ENCODE measurements at places on chromosomes 11 and 22.

- no peak for DNase-seq
Observed at GRCh38 chr22:19641983-19642451, 72.3 kb upstream of the SEPTIN5 start.

DNA sequence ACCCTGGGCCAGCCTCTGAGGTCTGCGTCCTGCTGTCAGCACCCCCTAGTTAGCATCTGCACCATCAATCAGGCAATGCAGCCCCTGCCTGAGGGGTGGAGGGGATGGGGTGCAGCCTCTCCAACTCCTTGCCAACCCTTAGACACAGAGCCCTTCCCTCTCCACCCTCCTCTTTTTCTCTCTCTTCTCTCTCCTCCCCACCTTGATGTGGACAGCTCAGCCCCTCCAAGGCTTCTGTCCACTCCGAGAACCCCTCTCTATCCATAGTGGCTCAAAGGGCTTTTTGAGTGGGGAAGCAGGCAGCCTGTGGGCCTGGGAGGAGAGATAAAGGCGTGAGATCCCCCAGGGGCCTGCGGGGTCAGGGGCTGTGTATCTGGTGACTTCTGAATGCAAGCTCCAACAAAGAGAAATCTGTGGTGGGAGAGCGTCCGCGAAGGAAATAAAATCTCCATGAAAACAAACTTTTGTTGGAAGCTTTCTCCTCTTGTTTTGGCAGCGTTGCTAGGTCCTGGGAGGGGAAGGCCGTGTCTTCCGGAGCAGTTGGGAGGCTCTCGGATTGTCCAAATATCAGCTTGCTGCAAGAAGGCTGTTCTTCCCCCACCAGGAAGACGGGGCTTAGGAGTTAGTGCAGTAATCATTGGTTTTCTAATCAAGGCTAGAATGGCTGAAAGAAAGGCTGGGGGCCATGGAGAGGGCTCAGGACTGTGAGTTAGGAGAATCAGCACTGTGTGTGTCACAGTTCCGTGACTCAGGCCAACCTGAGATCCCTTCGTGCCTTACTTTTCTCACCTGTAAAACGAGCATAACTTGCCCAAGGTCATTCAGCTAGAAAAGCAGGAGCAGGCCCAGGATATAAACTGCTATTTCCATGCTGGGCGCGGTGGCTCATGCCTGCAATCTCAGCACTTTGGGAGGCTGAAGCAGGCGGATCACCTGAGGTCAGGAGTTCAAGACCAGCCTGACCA, 50.3 kb downstream of the PKNOX2 start:
- peak; percentile 47 for DNase-seq

DNA sequence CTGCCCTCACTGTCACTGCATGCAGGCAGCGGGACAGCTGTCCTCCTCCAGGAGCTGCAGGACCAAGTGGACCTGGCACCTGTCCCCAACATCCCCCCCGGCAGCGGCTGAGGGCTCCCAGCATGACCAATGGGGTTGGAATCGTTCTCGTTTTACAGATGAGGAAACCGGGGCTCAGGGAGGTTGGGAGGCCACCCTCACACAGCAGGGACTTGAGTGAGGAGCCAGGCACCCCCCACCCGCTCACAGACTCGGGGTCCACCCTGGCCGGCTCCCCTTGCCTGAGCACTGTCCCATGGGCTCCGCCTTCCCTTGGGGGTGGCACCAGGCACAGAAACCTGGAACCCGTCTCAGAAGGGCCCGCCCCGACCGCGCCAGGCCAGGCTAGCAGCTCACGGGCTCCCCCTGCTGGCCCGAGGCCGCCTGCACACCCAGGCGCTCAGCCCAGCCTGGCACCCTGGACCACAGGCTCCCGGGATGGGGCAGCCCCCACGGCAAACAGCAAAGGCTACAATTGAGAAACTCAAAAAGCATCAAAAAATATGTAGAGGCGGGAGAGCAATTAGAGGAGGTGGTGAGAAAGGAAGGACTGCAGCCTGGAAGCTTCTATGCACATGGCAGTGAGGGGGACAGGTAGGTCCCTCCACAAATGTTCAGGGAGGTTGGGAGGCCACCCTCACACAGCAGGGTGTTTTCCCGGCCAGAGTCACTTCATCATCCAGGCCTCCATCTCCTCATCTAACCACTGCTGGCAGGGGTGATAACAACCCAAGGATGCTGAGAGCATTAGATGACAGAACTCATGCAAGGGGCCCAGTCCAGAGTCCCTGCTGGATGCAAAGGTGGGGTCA, 12.8 kb downstream of the MACROD1 start:
- DNase-seq: peak; percentile 76

DNA sequence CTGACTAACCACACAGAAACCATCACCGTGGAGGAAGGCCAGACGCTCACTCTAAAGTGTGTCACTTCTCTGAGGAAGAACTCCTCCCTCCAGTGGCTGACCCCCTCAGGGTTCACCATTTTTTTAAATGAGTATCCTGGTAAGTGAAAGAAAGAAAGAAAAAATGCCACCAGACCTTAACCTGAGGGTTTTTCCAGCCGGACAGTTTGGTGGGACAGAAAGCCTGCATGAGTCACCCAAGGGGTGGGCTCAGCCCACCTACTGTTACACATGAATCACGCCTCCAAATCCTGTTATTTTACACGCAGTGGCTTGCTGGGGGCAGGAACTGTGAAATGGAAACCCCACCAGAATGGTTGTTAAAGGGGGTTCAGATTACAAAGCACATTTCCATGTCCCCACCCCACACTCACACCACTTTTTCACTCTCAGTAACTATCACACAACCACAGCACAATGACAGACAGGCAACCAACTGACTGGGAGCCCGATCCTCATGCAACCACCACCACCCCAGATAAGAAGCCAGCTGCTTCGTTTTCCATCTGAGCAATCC, 11.9 kb downstream of the CRTAM start:
- no peak for DNase-seq

- DNase-seq: no peak
Observed at GRCh38 chr11:6778518-6778917, 4.3 kb upstream of the OR2AG1 start.

GRCh38 chr11:131025020-131025419, 108.7 kb upstream of the SNX19 start:
- DNase-seq: peak; percentile 61

DNA sequence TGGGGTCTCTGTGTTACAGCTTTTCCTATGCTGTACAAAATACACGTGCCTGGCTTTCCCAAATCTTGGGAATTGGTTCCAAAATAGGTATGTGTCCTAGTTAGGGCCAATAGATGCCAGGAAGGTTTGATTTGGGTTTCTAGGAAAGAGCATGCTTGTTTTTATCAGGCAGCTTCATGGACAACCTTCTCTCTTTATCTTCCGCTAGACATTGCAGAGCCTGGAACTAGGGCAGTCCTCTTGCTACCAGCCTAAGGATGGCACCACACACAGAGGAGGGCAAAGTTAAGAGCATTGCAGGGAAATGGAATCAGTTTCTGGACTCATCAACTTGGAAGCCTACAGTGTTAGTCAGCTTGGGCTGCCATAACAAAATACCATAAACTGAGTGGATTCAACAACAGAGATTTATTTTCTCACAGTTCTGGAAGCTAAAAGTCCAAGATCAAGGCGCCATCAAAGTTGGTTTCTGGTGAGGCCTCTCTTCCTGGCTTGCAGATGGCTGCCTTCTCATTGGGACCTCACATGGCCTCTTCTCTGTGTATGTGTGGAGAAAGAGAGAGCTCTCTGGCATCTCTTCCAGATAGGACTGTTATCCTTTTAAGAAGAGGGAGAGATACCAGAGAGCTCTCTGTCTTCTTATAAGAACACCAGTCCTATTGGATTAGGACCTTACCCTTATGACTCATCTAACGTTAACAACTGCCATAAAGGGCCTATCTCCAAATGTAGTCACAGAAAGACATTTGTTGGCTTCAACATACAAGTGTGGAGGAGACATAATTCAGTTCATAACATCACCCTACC, 27.3 kb upstream of the CREB3L1 start:
- DNase-seq: no peak

DNA sequence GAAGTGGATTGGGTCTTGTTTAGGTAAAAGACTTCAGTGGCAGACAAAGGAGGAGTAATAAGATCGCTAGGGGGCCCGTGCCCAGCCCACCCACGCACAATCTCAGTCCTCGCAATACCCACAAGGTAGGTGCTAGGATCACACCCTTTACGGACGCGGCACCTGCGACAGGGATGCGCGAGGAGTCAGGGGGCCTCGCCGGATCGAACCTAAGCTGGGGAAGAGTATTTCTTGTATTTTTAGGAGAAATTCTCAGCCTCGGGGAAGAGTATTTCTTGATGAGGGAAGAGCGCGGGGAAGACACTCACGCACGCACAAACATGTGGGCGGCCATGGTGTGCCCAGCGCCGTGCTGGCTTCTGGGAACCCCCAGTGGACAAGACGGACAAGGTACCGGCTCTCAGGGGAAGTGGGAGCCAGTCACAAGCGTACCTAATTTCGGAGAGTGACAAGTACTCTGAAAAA, 745 bp upstream of the FAM118A start:
- DNase-seq: peak; percentile 28

DNA sequence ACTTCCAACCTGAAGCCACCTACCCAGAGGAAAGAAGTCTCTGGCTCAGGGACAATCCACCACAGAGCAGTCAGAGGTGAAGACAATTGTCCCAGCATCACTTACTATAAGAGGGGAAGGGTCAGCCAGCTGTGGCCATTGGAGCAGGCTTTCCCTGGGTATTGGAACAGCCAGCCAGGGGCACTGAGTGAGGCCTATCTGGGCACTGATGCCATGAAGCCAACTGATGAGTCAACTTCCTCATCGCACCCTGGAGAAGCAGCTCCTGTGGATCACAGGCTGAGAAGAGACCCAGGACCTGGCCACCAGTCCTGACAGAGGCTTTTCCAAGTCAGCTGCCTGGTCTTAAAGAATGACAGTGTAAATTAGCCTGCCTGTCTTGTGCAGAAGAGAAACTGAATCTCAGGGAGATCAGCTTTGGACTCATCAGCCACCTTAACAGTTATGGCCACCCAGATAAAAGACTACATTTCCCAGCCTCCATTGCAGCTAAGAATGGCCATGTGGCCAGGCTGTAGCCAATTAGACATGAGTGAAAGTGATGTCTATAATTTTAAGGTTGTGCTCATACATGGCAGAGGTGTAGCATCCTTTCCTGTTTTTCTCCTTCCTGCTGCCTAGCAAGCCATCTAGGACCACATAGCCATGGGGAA, 19.0 kb downstream of the CHST1 start:
- peak; percentile 36 for DNase-seq
